Left hindlimb (tissue), 1 donor: ENCODE measurements at places on chromosomes 2 and 18.

GRCh38 chr2:218465987-218466633 is 47.2 kb downstream of the VIL1 start:
- DNase-seq: no peak

DNA sequence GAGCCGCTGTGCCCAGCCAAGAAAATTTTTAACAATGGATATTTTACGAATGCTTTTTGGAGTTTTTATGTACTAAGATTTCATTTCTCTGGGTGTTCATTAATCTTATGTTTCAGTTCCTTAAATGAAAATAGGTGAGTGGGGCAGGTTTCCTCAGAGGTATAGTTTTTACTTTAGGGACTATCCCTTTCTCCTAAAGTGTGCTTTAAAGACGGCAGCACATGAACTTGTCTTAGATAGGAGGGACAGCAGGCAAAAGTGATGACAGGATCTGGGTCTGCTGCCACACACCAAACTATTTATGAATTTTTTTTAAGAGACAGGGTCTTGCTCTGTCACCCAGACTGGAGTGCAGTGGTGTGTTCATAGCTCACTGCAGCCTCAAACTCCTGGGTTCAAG is 8.0 kb upstream of the REL start:
- DNase-seq: no peak

- DNase-seq: no peak
Observed at GRCh38 chr2:1448009-1448408, 34.7 kb downstream of the TPO start.

- DNase-seq: peak; percentile 48
Observed at GRCh38 chr2:236687296-236687965, 117.8 kb downstream of the ACKR3 start.

- DNase-seq: no peak
Observed at GRCh38 chr2:200239216-200239615, 67.3 kb upstream of the SPATS2L start.

GRCh38 chr2:2569306-2569705 is 238.2 kb upstream of the MYT1L start:
- DNase-seq: no peak

- DNase-seq: no peak
Observed at GRCh38 chr18:64929036-64929435, 780.1 kb upstream of the LINC00305 start.

- DNase-seq: no peak
Observed at GRCh38 chr18:48165111-48165866, 234.8 kb upstream of the SMAD2 start.
